AG20443 (cell line): ENCODE measurements at places on chromosomes 2 and 18.

DNA sequence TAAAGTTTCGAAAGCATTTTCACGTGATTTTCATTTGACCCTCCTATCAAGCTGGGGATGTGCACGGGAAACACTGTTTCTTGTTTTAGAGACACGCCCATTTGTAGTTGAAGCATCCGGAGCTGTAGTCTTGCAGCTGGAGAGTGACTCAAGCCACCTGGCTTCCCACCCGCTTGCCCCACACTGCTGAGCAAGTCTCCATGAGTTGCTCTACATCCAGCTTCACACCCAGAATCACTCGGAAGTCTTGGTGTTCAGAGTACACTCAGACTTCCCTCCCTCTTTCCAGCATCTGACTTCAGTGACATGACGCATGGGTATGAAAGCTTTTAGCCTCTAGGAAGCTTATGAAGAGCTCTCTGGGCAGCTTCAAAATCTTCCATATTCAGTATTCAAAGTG, 262.4 kb downstream of the NBAS start:
- DNase-seq: no peak

GRCh38 chr2:148674063-148675020, 29.8 kb downstream of the EPC2 start:
- no peak for DNase-seq

DNA sequence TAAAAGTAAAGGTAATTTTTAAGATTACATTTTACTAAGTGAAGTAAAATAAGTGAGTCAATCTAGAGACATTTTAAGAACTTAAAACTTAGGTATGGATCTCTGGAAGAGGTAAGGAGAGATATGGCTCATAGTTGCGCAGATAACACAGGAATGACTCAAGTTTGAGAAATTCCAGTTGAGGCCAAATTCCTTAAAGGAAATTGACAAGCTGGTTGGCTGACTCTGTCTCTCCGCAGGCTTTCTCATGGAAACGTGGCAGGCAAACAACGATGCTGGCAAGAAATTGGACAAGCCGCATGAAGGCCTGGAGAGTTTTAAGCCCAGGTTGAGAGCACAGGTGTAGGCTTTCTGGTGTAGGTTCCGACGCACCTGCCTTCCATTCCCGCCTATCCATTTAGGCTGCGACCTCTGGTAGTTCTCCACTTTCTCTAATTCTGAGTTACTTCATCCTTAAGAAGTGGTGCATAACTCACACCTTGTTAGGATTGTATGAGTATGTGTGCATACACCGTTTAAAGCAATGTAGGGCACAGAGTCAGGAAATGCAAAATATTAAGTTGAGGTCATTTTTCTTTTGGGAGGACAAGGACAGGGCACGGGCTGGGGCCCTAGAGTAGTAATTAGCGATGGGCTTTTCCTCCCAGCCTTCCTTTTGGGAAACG, 589 bp upstream of the DAW1 start:
- no peak for DNase-seq

- peak; percentile 64 for DNase-seq
These were observed 6.1 kb upstream of the SLC35F5 start for GRCh38 chr2:113762377-113763118.

GRCh38 chr18:43393174-43393573, 115.9 kb upstream of the SYT4 start:
- DNase-seq: no peak

DNA sequence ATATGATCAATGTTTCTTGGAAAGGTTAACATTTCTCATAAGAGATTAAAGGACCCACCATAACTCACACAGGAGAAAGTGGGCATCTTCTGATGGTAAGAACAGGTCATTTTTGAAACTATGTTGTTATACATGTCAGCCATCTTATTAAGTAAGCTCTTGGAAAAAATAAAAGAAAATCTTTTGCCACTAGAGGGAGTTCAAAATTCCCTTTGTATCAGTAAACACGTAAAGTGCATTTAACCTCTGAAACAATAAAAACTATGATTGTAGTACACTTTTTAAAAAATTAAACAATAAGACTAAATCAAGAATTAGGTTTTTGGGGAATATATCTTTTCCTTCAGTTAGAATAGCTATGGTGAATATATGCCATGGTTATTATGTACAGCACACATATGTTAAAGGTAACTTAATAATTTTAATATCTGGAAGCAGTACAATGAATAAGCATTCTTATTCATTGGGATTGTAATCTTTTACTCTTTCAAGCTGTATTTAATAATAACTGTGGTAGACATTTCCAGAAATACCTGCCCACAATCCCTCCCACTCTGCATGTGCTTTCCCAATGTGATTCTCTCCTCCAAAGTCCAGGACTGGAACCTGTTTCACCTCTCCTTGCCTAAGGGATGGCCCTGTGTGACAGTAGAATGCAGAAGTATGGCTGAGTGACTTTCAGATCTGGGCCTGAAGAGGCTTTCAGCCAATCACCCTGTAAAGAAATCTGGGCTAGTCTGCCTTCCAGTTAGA, 64.2 kb downstream of the RBMS1 start:
- peak; percentile 12 for DNase-seq

DNA sequence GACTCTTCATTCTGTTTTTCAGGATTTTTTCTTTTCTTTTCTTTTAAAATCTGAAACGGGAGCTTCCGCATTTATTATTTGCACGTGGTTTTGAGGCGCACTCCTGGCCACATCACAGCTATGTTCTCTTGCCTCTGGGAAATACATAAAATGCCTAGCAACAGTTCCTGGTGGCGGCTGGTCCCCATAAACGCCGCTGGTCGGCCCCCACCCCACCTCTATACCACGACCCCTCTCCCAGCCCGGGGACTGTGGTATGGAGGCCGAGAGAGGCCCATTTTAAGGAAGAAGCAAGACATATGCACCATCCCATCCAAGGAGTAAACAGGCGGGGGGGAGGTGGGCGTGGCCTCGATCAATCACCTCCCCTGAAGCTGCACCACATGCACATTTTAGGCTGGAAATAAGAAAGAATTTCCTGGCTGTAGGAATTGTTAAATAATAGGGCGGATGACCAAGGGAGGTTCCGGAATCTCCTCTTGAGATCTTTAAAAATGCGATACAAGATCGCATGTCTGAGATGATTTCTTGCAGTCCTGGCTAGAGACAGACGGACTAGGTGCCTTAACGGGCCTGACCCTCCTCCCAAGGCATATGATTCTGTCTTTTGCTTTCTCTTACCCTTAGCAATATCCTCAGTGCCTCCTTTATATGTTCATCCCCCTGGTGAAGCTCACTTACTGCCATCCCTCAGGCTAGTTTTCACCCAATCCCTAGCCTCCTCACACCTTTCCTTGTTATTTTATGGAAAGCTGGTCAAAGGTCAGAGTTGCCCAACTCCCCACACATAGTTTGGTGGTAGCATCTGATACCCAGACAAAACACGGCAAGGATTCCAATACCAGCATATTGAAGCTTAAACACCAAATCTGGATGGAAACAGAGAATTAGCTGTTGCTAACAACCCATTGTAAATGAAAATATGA, 82.4 kb downstream of the BCL2 start:
- peak; percentile 25 for DNase-seq

DNA sequence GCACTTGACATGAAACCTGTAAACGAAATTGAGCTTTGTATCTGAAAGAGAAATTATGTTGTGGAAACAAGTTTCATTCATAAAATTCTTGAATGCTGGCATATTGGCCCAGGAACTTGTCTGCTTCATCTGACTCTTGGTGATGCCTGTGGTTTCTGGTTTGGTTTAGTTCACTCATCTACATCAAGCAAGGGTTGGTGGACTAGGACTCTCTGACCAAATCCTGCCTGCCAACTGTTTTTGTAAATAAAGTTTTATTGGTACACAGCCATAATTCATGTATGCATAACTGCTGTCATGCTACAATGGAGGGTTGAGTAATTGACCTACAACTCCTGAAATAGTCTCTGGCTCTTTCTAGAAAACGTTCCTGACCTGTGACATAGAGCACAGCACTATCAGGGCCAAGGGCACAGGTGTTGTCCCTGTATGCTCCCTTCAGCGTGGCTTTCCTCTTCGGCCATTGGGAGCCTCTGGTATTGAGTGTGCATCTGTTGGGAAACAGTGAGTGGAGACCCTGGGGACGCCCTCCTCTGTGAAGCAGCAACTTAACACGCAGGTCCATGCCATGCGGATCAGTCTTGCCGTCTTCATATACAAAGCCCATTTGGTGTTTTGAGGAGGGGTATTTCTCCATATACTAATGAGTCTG, 226.3 kb downstream of the SH3RF3 start:
- no peak for DNase-seq

GRCh38 chr2:230170532-230170931, 49.3 kb downstream of the SP110 start:
- no peak for DNase-seq

DNA sequence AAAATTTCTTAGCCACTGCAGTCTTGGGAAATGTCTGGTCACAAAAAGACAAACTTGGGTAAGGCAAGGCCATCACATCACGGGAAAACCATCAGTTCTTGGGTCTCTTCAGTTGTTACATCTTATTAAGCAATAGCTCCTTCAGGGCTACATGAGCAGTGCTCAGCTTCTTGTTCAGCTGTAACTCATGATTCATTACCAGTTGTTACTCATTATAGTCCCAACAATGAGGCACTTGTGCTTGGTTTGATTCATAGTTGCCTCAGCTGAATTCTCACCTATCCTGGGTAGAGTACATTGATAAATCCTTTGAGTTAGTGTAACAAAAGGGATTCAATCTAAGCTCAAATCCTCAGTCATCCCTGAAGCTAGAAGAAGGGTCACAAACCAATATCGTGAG, 102.4 kb upstream of the DCC start:
- peak; percentile 32 for DNase-seq

DNA sequence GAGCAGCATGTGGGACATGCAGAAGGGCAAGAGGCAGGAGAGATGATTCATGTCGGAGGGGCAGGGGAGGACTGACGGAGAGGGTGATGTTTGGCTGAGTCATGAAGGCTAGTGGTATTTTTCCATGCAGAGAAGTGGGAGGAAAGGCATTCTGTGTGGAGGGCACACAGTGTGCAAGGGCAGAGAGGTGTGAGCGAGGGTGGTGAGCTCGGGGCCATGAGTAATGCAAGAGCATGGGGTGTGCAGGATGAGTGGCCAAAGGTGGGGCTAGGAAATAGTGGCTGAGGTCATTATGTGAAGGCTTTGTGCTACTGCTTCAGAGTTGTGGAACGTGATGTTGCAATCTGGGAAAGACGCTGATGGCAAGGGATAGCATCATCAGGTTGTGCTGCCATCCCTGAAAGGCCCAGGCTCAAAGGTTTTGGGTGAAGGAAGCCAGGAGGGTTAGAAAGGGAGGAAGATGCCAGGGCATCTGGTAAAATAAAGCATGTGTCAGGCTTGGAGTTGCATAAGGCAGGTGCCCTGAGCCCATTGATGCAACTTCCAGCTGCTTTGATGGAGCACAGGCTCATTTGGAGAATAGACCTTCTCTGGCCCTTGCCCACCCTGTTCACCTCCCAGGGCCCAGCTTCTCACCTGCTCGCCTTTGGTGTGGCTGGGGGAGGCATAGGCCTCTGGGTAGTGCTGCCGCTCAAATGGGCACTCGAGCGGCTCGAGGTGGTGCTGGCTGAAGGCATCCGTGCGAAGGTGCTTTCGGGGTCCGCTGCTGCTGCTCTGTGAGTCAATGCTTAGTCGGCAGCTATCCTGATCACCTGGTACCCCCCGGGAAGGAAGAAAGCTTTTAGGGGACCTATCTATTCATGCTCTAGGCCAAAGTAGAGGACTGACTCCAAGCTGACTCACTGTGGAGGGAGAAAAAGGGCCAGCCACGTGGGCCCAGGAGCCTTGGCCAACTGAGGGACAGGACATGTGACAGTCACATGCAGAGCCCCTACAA, 37.5 kb downstream of the PAX8 start:
- peak; percentile 96 for DNase-seq

- DNase-seq: peak; percentile 44
These were observed 116.7 kb downstream of the PID1 start for GRCh38 chr2:229154381-229154780.

GRCh38 chr2:53576166-53576565, 191.4 kb upstream of the CHAC2 start:
- no peak for DNase-seq

DNA sequence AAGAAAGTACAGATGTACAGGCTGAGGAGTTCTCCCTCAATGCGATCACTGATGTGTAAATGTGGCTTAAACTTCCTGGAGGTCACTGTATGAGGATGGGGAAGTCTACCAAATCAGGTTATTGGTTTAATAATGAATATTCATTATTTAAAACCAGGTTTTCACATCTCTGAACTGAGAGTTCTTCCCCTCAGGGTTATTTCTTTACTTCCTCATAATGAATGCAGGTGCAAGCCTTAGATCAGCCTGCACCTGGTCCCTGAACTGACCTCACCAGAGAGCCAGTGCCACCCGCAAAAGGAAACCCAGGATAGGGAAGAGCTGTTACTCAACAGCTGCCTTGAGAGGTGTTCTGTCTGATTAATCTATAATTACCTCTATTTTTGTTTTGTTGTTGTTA, 369.0 kb downstream of the EPHA4 start:
- DNase-seq: no peak

DNA sequence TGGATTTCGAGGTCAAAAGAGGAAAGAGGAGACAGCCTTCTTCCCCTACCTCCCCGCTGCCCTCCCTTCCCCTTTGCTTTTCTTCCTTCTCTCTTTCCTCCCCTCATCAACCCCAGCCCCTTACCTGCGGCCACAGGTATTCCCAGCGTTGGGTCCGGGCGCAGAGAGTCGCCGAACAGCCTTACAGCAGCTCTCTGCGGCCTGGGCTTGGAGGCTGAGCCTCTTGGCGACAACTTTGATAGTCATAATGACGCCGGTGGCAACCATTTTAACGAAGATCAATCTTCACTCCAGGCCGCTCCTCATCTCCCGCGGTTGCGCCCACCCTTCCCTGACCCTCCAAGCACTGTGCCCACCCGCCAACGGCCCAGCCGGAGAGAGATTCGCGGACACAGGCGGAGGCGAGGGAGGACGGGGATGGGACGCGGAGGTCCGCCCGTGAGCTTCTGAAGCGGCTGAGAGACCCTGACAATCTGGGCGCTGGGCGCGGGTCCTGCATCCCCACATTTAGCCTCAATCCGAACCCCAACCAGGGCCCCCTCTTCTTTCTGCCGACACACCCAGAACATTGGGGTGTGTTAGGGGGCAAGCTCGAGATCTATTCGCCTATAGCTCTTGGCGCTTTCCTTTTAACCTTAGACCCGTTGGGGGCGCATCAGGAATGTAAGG, 1.5 kb upstream of the EVX2 start:
- DNase-seq: no peak

GRCh38 chr2:37869771-37870170, 55.3 kb upstream of the RMDN2 start:
- DNase-seq: peak; percentile 67
